ENCODE measurements at places on chromosomes 16 and 17.

DNA sequence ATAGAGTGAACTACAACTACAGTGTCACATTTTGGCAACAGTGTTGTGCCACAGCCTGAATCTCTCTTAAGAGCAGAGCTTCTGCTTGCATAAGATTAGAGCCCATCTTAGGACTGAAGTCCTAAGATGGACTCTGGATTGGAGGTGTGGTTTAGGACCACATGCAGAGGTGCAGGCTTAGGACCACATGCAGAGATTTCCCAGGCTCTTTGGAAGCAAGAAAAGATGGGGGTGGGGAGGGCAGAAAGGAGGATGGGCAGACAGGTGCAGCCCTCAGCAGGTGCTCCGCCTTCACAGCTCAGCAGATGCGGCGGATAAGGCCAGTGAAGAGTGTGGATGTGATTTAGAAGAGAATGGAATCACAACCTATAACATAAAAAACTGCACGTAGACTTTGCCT lies 128.7 kb downstream of the TANGO6 start:
- DNase-seq, result no peak

DNA sequence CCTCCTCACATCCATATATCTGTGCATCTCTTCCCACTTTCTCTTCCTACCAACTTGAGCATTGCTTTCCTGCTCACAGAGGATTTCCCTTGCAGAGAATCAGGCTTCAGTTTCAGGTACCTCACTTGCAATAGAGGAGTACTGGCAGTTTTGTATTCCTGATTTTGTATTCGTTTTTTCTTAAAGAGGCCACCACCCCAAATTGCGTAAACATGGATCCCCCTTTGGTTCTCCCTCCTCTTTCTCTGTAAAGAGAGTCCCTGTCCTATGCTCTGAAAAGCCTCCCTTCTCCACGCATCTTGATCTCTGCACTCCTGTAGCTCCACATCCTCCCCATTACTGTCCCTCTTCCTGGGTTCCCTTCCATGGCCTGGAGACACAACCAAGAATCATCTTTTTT lies 32.2 kb downstream of the TEKT3 start:
- DNase-seq, result no peak

DNA sequence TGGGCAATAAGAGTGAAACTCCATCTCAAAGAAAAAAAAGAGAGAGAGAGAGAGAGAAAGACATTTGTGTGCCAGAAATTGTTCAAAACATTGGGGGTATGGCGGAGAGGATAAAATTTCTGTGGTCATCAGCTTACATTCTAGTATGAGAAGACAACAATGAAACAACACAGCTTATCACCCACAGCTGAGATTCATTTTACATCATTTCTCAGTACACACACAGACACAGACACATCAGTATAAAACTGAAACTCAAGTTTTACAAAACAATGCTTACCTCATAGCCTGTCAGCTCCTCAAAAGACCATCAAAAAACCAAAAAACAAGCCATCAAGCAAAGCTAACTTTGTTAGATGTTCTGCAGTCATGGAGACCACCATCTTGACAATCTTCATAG lies 31.4 kb upstream of the CNEP1R1 start:
- no peak for DNase-seq

- DNase-seq, result no peak
Observed at GRCh38 chr17:57721967-57722703, 23.0 kb downstream of the CCDC182 start.

- no peak for DNase-seq
Observed at GRCh38 chr17:72282439-72283029, 161.7 kb downstream of the SOX9 start.

- DNase-seq, result no peak
Observed at GRCh38 chr17:14204084-14204483, 32.6 kb downstream of the CDRT15 start.

GRCh38 chr16:78503602-78504001 lies 404.1 kb downstream of the WWOX start:
- DNase-seq, result peak; percentile 49

GRCh38 chr17:73705594-73705993 lies 61.3 kb upstream of the SDK2 start:
- peak; percentile 14 for DNase-seq

DNA sequence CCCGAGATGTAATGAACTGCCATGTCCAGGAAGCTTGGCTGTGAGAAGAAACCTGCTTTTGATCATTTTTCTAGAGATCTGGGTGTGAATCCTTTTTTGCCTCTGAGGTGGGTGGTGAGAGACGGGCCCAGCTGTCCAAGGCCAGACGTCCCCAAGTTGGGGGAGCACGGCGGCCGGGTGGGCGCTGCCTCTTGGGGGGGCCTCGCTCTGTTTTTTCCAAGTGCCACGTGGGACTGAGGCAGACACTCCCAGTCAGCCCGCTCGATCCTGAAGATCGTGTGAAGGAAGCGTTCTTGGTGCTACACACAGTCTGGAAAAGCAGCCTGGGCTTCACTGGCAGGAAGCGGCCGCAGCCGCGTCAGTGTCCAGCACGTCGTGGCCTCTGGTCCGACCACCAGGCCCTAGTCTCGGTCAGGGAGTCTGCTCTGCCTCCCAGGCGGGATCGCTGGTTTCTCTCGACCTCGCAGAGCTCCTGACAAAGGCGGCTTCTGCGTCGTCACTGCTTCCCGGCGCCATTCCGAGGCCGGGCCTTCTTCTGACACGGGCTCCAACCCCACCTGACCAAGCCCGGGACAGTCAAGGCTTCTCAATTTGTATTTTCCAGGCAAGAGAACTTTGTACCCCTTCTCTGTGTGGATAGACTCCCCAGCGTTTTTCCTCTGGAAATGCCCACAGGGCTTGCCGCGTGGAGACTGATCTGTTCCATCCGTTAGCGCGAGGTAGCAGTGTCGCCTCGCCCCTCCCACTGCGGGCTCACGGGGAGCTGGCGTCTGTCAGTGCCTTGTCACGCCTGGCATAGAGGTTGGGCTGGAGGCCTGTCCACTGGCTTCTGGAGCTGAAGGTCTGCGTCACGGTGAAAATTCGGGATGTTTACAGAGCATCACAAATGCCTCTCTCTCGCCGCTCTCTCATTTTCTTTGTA lies 12.4 kb downstream of the PRSS27 start:
- DNase-seq, result no peak

- DNase-seq, result no peak
Observed at GRCh38 chr17:39872751-39873150, 4.7 kb downstream of the ZPBP2 start.

DNA sequence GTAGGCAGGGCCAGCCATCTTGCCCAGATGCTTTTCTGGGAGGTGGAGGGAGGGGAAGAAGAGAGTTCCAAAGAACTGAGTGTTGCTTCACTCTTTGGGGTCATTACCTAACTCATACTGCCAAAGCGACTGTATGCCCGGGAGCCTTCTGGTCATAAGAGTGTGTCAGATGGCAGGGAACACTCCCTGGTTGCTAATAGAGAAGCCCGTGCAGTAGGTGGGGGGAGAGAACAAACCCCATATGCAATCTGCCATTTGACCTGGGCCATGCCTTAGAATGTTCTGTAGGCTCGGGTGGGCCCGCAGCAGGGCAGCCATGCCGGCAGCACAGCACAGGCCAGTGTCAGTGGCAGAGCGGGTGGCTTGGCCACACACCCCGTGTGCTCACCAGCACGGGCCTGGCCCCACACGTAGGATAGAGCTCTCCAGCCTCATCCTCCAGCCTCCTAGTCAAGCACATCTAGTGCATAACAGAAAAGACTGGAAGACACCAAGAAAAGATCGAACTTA lies 120.5 kb downstream of the SOCS1 start:
- no peak for DNase-seq

DNA sequence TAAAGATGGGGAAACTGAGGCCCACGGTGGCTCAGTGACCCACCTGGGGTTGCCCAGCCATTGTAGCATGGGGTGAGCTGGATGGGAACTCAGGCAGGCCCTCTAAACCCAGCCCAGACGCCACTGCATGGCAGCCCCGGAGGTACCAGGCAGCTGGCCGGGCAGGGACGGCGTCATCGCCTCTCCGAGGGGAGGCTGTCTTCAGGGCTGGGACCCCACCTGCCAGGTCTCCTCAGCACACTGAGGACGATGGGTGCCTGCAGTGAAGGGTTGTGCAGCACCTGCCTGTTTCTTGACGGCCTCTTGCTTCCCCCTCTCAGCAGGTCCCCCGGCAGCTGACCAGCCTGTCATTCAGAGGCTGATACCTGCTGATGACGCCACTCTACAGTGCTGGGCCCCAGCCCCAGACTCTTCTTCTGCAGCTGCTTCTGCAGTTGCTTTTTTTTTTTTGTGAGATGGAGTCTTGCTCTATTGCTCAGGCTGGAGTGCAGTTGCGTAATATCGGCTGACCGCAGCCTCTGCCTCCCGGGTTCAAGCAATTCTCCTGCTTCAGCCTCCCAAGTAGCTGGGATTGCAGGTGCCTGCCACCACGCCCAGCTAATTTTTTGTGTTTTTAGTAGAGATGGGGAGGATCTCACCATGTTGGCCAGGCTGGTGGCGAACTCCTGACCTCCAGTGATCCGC lies 24.7 kb downstream of the RNF213 start:
- no peak for DNase-seq

GRCh38 chr16:351804-352520 lies 561 bp downstream of the AXIN1 start:
- no peak for DNase-seq

DNA sequence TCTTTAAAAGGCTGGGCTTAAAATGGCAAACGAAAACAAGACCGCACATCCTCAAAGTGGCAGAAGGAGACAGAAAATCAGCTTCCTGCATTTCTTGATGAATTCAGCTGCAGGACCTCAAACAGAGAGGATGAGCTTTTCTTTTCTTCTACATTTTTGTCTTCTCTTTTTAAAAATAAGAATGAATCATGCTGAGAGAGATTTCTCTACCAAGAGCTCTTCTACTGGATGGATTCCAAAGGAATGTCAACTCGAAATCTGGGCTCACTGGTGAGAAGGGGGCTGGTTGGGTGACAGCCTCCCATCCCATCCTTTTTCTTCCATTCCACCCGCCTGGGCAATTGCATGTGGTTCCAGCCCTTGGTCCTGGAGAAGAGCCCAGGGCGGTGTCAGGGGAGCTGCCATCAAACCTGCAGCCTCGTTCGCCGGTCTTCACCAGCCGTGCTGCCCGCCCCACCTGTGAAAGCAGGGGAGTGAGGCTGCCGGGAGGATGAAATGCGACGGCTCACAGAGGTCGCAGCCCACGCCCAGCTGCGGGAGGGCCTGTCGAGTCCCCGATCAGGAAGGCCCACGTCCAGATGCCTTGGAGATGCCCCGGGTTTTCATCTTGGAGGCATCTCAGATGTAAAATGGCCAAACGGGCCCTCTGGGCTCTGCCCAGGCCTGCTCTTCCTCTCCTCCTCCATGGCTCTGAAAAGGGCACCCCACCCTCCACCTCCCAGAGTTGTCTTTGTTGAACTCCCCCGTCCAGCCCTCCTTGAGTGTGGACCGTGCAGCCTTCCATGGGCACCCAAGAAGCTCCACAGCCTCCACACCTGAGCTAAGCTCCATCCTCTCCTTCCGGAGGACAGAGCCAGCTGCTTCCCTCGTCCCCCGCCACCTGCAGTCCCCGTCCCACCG lies 121.9 kb downstream of the FOXL1 start:
- no peak for DNase-seq

DNA sequence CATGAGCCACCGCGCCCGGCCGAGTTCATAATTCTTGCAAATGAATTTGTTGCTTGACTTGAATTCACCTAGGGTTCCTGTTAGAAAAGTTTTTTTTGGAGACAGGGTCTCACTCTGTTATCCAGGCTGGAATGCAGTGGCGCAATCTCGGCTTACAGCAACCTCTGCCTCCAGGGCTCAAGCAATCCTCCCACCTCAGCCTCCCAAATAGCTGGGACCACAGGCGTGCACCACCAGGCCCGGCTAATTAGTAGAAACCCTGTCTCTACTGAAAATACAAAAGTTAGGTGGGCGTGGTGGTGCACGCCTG lies 99.8 kb downstream of the MYH11 start:
- DNase-seq, result no peak

- DNase-seq, result no peak
Observed at GRCh38 chr16:71264299-71264698, 24.9 kb downstream of the CMTR2 start.

DNA sequence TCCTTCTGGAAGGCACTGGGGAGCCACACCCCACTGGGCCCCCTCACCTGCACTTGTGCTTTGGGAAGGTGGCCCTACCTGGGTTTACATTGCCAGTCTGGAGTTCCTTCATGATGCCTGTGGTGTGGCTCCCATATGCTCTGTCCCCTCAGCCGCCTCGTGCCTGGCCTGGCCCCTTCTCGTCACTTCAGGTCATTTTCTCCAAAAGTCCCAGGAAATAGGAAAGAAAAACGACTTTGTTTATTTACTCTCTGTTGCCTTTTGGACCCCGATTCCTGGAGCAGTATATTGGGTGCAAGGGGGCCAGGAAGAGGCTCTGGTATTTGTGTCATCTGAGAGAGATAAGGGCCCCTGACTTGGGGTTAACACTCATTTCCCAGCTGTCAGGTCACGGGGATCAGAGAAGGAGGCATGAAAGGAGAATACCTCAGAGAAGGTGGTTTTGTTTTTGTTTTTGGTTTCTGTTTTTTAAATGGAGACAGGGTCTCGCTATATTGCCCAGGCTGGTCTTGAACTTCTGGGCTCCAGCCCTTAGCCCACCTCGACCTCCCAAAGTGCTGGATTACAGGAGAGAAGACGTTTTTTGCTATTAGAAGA lies 4.7 kb downstream of the SOCS3 start:
- no peak for DNase-seq

DNA sequence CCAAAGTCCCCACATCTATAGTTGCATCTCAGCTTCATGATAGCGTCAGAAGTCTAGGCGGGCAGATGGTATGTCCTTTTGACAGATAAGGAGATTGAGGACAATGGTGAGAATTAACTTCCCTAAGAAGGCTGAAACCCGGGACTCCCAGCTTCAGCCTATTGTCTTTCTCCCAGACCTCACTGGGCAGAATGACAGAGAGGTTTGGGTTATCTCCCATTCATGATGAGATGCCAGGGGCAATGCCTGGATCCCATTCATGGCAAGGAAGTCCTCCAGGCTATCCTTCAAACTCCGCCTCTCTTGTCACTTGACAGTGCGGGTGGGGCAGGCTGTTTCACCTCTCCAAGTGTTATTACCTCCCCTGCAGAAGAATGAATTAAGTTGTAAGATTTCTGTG lies 100.3 kb downstream of the IRX5 start:
- no peak for DNase-seq

- no peak for DNase-seq
Observed at GRCh38 chr17:31078290-31078689, 16.5 kb upstream of the NF1 start.

DNA sequence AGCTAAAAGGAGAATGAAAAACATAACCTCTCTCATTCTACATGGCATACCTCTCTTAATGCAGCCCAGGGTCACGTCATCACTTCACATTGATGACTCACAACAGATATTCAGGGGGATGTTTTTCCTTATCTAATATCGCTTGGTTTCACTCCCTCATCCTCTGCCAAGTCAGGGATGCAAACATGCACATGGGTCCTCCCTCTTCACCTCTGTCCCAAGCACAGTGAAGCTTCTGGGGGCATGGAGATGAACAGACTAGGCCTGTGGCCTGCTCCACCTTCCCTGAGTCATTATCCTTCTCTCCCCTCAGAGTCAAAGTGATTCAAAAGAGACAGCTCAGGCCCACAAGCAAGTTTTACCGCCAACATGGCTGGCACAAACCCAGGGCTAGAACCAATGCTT lies 2.3 kb upstream of the MT2A start:
- no peak for DNase-seq

Measured in NCI-H1092 (cell line).